Stimulated activated CD8-positive, alpha-beta memory T cell treated with anti-CD3 and anti-CD28 coated beads, Interleukin-4, amount 100 ng/mL, for 1 hour (primary cell): ENCODE measurements at places on chromosomes 6 and 20.

- no peak for DNase-seq
These were observed 151.4 kb downstream of the ID4 start for GRCh38 chr6:19988555-19988954.

- DNase-seq: no peak
These were observed 16.8 kb upstream of the TCFL5 start for GRCh38 chr20:62878244-62879038.

- DNase-seq: no peak
These were observed at the start of gene GSTA5 for GRCh38 chr6:52840763-52841585. Gene GSTA5, minus strand, starts transcription at chr6:52840813.

GRCh38 chr20:5859608-5860007 lies 90.7 kb downstream of the TRMT6 start:
- no peak for DNase-seq

GRCh38 chr6:107703606-107704005 lies 120.5 kb downstream of the SCML4 start:
- DNase-seq: no peak

GRCh38 chr20:8658103-8658502 lies 410.8 kb upstream of the PLCB4 start:
- no peak for DNase-seq

GRCh38 chr6:1940381-1940780 lies 305.0 kb downstream of the GMDS start:
- no peak for DNase-seq

DNA sequence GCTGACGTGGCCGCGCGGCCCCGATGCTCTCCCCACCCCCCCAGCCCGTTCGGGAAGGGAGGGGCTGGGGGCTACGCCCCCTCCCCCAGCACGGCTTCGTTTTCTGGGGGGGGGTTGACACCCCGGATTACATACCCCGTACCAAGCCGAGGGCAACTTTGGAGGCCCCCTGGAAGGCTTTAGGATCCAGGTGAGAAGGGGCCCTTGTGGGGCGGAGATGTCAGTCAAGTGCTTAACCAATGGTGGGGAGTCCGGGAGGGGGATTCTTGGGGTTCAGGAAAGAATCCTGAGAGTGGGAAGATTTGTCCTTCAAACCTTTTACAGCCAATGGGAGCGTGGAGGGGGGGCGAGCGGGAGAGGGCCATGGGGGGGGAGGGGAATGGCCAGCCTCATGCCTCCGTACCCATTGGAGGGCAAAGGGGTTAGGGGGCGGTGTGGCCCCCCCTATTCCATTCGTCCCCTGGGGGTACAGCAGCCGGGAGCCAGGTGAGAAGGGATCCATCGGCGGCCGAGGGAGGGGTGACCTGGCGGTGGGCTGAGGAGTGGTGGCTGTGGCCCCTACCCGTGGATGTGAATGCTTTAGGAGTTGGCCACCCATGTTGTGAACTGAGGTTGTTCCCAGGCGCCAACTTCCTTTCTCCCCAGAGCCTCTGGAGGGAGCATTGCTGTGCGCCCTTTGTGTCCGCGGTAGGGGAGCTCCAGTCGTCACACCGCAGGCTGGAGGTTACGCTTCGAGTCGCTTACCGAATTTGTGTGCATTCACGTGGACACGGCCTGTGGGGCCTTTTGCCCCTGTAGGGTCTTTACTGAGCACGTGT lies 682 bp downstream of the BRD2 start:
- no peak for DNase-seq

DNA sequence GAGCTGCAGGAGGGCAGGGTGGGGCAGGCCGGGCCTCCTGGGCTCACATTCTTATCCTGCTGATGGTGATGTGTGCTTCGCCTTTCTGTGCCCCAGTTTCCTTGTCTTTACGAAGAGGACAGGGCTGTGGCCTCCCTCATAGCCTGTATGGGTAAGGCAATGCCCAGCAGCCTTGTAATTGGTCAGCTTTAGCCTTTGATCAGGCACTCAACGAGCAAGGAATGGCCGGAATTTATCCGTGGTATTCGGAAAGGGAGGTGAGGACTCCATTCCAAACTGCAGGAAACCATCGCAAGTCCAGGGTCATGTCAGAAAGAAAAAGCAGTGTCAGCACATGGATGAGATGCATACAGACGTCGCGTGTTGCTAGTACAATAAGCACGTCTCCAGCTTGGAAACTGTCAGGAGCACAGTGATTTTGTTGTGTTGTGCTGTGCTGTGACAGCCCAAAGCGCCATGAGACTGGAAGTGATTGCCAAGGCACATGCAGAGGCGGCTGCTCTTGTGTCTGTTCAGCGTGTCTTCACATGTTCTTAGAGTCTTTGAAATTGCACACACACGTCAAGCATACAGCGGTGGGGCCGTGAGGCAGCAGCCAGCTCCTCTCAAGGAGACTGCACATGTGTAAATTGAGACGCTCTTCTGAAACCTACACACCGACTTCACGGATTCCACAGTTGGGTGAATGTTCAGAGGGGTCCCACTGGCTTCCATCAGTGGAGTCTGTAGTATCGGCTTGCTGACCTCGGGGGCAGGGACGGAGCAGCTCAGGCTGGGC lies 6.2 kb downstream of the SS18L1 start:
- DNase-seq: no peak

GRCh38 chr6:10418862-10419748 lies 4.2 kb upstream of the TFAP2A start:
- no peak for DNase-seq

DNA sequence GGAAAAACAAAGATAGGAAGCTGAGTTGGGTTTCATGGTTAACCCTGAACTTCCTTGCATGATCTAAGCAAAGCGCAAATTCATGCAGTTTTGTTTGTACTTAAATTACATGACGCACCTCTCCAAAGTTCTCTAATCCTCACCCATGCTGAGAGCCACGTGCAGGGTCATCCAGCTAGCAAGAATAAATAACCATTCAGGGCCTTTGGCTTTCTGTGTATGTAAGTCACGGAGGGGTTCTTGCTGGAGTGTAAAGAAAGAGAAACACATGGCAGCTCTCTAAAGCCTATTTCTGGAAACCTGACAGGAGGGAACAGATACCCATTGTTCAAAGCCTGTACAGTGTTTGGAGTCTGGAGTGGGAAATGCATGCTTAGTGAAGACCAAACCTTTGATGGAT lies 171.7 kb upstream of the CCN2 start:
- DNase-seq: no peak

DNA sequence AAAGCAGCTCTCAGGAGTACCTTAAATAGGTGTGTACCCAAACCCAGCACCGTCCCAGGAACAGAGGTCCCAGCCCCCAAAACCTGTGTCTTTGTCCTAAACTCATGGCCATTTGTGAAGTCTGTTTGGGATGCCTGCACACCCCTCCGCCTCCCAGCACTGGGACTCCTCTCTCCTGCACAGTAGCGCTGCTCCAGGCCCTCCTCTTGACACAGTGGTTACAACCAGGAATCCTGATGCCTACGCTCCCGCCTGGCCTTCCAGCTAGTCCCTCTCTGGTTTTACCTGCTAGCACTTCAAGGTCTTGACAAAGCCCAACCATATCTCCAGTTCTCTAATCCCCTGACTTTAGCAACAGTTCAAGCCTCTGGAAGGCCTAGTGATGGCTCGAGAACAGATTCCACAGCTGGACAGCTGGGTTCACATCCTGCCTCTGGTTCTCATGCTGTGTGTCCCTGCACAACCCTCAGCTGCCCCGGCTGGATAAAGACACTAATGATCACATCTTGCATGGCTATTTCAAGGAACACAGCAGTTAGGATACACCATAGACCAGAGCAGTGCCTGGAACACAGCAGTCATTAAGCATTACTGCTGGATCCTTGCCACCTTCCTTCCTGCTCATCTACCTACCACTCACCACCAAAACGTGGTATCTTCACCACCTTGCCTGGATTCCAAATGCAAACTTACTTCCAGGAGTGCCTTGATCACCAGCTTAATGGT lies 5.6 kb downstream of the PSMA7 start:
- no peak for DNase-seq

GRCh38 chr20:37194621-37195417 lies 15.5 kb upstream of the MROH8 start:
- DNase-seq: no peak

DNA sequence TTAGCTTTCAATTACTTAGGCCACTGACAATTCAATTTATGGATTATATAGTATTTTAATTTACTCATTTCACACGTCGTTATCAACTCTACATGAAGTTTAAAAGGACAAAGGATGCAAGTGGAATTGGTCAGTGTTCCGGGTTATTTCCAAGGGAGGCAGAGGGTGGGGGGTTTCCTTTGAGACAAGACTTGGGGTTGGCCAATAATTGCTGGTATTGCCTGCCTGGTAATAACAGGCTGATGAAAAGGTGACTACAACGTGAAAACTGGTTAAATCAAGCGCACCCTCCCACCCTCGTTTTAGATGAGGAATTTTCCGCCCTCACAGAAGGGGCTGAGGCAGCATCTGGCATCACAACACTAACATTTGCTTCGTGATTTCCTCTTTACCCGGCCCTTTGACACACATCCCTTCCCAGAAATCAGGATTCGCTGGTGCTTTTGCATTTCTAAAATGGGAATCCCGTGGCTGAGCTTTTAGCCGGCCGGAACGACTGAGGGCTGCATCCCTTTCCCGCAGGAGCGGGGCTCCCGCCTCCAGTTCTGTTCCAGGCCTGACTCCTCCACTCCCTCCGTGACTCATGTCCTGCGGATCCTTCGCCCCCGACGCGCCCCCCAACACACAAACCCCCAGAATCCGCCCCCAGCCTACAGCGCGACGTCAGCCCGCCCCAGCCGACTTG lies 999 bp upstream of the PIM1 start:
- DNase-seq: no peak

DNA sequence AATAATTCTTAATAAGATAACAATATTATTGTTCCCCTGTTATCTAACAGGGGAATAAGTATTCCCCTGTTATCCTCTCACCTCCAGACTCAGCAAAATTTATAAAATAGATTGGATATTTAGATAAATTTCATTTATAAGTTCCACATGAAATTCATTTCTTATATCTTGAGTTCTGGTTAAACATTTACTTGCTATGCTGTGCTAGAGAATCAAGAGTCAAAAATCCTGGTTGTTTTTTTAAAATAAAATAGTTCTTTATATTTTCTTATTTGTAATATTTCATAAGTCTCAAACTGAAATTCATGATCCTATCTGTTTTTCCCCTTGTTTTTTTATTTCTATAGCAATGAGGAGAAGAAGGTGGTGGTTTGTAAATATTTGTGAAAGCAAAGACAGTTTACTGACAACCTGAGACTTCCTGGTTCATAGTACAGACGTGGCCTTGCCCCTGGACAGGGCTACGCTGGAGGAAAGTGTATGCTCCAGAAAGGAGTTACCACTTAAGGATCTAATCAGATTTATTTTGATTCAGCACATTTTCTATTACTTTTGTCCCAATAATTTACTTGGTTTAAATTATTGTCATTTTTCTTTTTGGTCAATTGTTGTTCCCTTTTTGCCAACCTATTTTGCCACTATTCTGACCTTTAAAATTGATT lies 37.8 kb upstream of the MARCKS start:
- no peak for DNase-seq

DNA sequence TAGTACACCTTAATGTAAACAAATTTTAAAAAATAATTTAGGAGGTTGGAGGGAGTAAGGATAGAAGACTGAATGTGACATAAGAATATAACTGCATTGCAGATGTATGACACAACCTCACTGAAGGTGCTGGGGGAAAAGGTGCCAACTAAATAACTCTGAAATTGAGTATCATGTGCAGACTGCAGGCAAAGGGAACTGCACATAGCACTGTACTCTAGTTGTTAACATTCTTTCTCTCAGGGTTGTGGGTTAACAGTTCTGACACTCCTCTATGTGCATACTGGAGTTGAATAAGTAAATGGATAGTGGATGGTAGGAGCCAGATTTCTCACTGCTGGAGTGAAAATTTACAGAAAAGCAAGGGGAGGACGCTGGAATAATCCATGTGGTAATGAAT lies 451.9 kb upstream of the CDH4 start:
- no peak for DNase-seq
